Aorta (tissue), 5 donors: ENCODE measurements at places on chromosomes 5 and 9. TPM values are rescaled to one million over a fixed set of nuclear protein-coding genes. Genes with fewer than 3 reads are reported as not detected.

The IRX2 gene
- polyA plus RNA-seq = 0.20 TPM

The ORM2 gene
- polyA plus RNA-seq = not detected

The TRIM36 gene
- 14.1 TPM for polyA plus RNA-seq

The AQP7 gene
- 1.4 TPM for polyA plus RNA-seq

The COL15A1 gene
- 19.6 TPM for polyA plus RNA-seq

The MAST4 gene
- polyA plus RNA-seq = 9.0 TPM

The UHRF2 gene
- 25.7 TPM for polyA plus RNA-seq

The CARTPT gene
- polyA plus RNA-seq = 0.51 TPM

The KCTD16 gene
- not detected for polyA plus RNA-seq

The NUTM2G gene
- polyA plus RNA-seq = not detected

The HAUS6 gene
- 1.4 TPM for polyA plus RNA-seq

The SLCO6A1 gene
- polyA plus RNA-seq = not detected

The TMEM252 gene
- 0.75 TPM for polyA plus RNA-seq
